Activated CD4-positive, alpha-beta T cell treated with anti-CD3 and anti-CD28 coated beads, Interleukin-2, amount 10 ng/mL, durations not matched to agents 24 days and 14 days (primary cell): ENCODE measurements at places on chromosomes 4 and X. TPM values are rescaled to one million over a fixed set of nuclear protein-coding genes. Genes with fewer than 3 reads are reported as not detected.
A peak's percentile ranks its signal among the peaks of the same experiment; 100 is the strongest.

DNA sequence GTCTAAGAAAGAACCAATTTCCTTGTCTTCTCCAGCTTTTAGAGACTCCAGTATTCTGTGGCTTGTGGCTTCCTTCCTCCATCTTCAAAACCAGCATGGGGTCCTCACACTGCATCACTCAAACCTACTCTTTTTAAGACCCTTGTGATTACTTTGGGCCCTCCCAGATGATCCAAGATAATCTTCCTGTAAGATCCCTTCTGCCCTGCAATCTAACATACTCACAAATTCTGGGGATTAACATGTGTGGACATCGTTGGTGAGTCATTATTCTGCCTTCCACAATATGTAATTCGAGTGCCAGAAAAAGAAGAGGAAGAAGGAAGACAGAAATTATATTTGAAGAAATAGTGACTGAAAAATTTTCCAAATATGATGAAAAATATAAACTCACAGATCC, 47.9 kb downstream of the BEND4 start:
- H3K27ac ChIP-seq, result no peak overlapping the region
- DNase-seq, result no peak
- no peak overlapping the region for H3K4me3 ChIP-seq
- no peaks in the 10 kb centered on the region for H3K36me3 ChIP-seq
- H3K4me1 ChIP-seq, result peaks cover 2% of the 10 kb centered on the region
- peaks cover 2% of the 10 kb centered on the region for H3K27me3 ChIP-seq

DNA sequence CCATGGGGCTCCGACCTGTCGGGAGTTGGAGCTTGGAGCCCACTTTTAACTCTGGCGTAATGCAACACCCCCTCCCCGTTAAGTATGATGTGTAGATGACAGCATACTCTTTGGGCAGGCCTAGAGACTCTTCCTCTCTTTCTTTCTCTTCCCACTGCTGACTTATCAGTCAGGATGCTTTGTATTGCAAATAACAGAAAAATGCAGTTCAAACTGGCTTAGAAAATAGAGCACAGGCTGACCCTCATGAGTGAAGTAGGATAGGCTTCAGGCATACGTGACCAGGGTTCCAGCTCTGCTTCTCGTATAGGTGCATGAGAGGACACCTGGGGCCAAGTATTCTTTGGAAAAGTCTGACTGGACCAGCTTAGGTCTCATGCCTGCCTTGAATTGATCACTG, 23.3 kb upstream of the RNF4 start:
- H3K27me3 ChIP-seq, result no peaks in the 10 kb centered on the region
- no peak for DNase-seq
- H3K36me3 ChIP-seq, result no peaks in the 10 kb centered on the region
- peaks cover 2% of the 10 kb centered on the region for H3K4me1 ChIP-seq
- no peak overlapping the region for H3K27ac ChIP-seq

DNA sequence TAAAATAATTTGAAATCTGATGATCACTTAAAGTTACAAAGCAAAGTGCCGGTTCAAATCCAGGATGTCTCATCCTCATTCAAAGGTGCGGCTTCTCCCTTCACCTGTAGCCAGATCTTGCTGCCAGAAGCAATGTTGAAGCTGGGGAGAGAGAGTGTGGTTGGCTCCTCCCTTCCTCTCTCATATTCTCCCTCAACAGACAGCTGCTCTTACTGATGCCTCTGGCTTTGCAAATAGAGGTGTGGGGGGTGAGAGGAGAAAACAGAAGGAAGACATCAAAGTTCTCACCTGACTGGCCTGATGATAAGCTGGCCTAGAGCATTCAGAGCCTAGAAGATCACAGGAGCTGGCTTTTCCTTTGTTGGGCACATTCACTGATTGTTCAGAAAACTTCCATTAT, 28.3 kb upstream of the BTC start:
- no peak overlapping the region for H3K27ac ChIP-seq
- no peaks in the 10 kb centered on the region for H3K4me1 ChIP-seq
- DNase-seq, result no peak
- H3K27me3 ChIP-seq, result no peaks in the 10 kb centered on the region

DNA sequence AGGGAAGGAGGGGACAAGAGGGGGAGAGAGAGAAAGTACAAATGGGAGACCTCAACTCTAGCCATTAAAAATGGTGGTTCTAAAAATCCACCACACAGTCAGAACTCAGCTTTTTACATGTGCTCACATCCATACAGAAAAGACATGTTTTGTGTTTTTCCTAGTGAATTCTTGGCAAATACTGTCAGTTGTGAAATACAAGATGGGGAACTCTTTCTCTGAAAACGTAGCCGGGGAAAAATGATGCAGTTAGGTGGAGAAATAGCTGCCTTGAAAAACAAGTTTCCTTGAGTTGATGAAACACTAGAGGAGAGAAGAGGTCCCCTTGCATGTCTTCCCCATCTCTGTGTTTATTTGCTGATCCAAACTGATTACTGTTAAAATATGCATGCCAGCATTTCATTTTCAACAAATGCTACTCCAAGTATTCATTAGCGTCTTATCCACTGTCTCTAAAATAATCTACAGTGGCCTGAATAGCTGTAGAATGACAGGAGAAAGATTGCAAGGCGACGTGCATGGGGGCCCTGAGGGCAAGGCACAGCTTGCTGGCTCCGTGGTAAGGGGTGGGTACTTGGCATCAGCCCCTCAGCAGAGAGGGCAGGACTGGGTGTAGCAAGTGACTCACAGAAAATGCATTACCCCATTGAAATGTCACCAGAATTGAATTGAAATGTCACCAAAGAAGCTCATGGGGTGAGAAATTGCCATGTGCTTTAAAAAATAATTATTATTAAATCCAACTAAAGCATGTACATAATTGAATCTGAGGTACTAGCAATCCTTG, 48.1 kb upstream of the TBL1X start:
- H3K4me3 ChIP-seq, result no peak overlapping the region
- no peaks in the 10 kb centered on the region for H3K27me3 ChIP-seq
- no peaks in the 10 kb centered on the region for H3K36me3 ChIP-seq
- no peak overlapping the region for H3K27ac ChIP-seq

GRCh38 chr4:39383690-39384089, 17.5 kb upstream of the RFC1 start:
- no peak for DNase-seq
- H3K4me3 ChIP-seq, result no peak overlapping the region
- no peaks in the 10 kb centered on the region for H3K36me3 ChIP-seq
- H3K27ac ChIP-seq, result no peak overlapping the region

DNA sequence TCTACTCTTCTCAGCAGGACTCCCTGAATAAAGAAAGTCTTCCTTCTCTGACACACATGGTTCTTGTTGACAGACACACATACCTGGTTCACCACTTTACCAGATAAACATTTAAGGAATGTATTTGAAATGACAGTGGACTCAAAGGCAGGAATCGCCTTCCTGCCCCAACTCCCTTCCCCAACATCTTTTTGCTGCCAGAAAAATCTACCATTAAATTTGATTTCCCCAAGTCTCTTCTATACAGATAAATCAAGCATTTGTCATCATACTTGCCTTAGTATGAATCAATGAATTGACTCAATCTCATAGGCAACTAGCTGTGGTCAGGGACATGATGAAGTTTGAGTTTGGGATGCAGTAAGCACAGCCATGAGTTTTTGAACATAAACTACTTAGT, 23.3 kb upstream of the ANXA5 start:
- DNase-seq, result no peak
- H3K27ac ChIP-seq, result no peak overlapping the region
- H3K4me3 ChIP-seq, result no peak overlapping the region
- H3K36me3 ChIP-seq, result no peaks in the 10 kb centered on the region
- H3K4me1 ChIP-seq, result no peaks in the 10 kb centered on the region
- peaks cover 25% of the 10 kb centered on the region for H3K27me3 ChIP-seq

GRCh38 chr4:80526697-80527096, 191.2 kb downstream of the CFAP299 start:
- H3K27me3 ChIP-seq, result peaks cover 16% of the 10 kb centered on the region
- no peak overlapping the region for H3K4me3 ChIP-seq
- no peak for DNase-seq
- H3K36me3 ChIP-seq, result no peaks in the 10 kb centered on the region
- H3K4me1 ChIP-seq, result no peaks in the 10 kb centered on the region

Gene KCND1
- 2.5 and 3.5 TPM in 2 replicates for total RNA-seq

DNA sequence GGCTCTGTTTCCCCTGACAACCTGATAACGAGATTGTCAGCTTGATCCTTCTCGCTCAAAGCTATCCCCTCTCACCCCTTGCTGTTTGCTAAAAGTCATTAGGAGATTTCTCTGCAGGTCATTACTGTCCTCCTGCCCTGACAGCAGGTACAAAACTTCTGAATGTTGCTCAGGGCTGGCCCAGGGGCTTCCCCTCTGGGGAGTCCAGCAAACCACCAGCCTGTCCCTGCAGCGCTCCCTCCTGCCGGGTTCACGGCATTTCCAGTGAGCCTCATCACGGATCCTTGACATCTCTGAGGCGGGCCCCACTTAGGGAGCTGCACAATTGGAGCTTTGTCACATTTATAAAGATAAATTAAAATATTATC, 5.2 kb upstream of the SORCS2 start:
- H3K27me3 ChIP-seq, result peaks cover 25% of the 10 kb centered on the region
- H3K4me3 ChIP-seq, result no peak overlapping the region
- no peak for DNase-seq

Gene ANOS1
- not detected in 2 replicates for total RNA-seq

- H3K36me3 ChIP-seq, result no peaks in the 10 kb centered on the region
- no peaks in the 10 kb centered on the region for H3K4me1 ChIP-seq
- no peak overlapping the region for H3K27ac ChIP-seq
These were observed 52.4 kb upstream of the MMAA start for GRCh38 chr4:145566768-145567167.

Gene NUDT6
- total RNA-seq, result 8.8 and 10.0 TPM in 2 replicates

Gene TRPC5OS
- total RNA-seq, result not detected in 2 replicates

DNA sequence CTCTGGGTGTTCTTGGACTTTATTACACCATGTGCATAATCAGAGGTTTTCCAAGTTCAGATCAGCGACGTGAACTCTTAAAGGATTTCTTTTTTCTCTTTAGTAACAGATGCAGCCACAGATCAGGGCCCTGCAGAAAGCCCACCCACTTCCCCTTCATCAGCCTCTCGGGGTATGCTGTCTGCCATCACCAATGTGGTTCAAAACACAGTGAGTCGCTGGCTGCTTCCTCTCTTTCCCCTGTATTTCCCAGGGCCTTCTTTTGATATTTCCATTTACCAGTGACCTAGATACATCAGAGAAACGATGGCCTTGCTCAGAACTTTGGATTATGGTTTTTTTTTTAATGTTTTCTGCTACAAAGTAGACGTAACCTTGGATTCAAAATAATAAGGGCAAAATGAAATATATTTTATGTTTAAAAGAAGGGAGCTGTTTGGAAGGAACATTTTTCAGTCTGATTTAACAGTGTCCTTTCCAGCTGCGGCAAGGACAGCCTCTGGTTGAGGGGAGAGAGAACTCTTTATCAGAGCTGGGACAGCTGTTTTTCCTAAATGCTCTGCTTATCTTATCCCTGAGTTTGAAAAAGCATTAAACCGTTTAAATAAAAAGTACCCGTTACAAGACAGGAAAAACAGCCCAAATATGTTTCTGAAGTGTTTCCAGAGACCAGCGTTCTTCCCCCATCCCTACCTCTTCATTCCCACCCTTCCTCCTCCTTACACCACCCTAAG, 38.2 kb downstream of the FAM114A1 start:
- H3K4me3 ChIP-seq, result no peak overlapping the region
- no peaks in the 10 kb centered on the region for H3K36me3 ChIP-seq
- H3K27ac ChIP-seq, result no peak overlapping the region

DNA sequence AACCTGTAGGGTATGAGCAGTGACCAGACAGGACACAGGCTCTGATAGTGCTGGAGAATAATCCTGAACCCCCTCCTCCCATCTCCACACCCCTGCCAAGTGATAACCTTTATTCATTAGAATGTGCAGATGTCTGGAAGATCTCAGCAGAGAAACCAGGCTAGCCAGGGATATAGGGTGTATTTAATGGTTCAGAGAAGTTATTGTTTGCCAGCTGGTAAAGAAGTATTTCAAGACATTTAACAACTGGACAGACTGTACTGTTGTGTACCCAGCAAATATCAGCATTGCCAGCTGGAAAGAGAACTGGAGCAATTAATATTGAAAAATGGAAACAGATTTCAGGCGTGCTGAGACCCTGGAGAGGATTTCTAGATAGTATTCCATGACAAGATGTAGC, 94.5 kb downstream of the RASGEF1B start:
- H3K4me1 ChIP-seq, result no peaks in the 10 kb centered on the region
- no peak overlapping the region for H3K4me3 ChIP-seq

DNA sequence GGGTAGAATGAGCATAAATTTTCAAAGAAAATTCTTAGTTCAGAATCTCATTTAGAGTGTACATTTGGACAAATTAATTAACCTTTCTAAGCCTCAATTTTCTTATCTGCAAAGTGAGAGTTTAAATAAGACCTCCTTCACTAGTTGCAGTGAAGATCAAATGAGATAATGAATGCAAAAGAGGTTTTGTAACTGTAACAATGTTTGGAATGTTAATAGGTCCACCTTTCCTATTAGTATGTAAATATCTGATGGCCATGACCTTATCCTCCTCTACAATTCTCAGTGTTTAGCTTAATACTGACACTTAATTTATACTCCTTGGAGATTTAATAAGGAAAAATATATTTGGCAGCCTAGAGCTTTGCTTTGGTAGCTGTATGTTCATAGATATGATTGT, 138.8 kb downstream of the GABRG1 start:
- DNase-seq, result no peak
- H3K4me3 ChIP-seq, result no peak overlapping the region
- no peaks in the 10 kb centered on the region for H3K27me3 ChIP-seq
- H3K4me1 ChIP-seq, result no peaks in the 10 kb centered on the region
- H3K27ac ChIP-seq, result no peak overlapping the region
- no peaks in the 10 kb centered on the region for H3K36me3 ChIP-seq

DNA sequence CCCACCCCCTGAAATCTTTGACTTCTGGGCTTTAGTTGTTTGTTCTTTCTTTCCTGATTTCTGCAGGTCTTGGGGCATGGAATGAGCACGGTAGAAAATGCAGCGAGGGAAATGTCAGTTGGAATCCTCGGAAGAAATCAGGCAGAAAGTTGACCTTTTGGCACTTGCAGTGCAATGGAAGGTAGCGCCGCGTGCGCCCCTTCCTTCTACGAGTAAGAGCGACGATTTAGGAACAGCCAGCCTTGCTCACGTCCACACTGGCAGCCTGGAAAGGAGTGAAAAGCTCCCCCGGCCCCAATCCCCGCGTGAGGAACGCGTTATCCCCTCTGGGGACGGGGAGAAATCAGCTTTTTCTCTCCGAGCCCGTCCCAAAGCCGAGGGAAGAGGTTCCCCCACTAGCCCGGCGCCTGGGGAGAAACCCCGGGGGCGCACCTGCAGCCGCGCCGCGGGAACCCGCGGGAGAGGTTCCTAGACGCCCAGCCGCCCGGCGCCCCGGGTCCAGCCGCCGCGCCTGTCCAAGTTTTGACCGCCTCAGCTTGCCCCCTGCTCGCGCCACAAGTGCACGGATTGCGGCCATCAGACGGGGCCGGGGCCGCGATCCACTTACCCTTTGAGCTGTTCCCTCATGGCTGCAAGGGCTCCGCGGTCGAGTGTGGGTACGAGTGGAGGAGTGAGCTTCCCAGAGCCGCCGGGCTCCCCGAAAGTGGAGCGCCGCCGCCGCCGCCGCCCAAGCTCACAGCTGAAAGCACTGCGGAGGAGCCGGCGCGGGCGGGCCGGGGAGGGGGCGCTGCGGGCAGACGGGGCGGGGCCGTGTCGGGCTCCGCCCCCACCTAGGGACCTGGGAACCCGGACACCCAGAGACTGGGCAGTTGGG, 194.6 kb upstream of the FTHL17 start:
- no peaks in the 10 kb centered on the region for H3K4me1 ChIP-seq
- DNase-seq, result peak; percentile 67
- peaks cover 37% of the 10 kb centered on the region for H3K27me3 ChIP-seq
- no peak overlapping the region for H3K27ac ChIP-seq
- H3K4me3 ChIP-seq, result peak overlapping the region; percentile 66
- H3K36me3 ChIP-seq, result no peaks in the 10 kb centered on the region
